ENCODE measurements at places on chromosomes 11 and 22.
A peak's percentile ranks its signal among the peaks of the same experiment; 100 is the strongest.

DNA sequence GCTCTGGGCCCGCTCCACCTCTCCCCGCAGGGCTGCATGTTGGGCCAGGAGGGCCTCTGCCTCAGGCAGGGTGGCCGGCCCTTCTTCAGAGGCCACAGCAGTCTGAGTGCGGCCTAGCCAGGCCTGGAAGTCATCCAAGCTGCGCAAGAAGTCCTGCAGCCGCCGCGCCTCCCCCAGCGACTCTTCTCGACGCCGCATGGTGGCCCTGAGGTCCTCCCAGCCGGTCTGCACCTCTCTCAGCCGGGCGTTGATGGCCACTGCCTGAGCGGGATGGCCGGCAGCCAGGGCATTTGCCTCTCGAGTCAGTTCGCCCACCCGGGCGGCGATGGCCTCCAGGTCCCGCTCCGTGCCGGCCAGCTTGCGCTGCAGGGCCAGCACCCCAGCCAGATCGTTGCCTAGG is 23.1 kb upstream of the RBM4B start:
- DNase-seq, result no peak

DNA sequence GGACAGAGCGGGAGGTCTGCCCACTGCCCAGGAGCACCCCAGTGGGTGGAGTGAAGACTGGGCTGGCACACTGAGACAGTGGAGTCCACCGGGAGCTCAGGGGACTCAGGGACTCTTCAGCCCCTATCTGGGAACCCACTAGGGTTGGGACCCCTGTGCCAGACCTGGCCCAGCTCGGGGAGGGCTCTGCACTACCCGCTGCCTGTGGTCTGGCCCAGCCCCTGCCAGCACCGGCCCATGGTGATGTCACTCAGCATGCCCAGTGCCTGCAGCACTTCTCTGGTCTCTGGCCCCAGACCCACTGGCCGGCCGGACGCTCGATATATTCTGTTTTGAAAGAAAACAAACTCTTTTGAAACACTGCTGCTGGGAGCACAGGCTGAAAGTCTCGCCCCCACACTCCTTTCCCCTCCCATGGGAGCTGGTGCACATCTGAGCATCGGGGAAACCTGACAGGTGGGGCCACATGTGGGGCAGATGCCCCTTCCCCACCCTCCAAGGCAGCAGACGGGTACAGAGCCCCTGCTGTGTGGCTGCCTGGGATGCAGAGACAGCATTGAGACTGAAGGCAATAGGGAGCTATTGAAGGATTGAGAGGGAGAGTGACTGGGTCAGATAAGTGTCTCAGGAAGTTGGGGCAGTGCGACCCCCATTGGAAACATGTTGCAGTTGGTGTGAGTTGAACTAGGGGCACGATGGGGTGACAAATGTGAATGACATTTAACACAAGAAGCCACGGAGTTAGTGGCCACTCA is 62.9 kb downstream of the MYEOV start:
- DNase-seq, result no peak

DNA sequence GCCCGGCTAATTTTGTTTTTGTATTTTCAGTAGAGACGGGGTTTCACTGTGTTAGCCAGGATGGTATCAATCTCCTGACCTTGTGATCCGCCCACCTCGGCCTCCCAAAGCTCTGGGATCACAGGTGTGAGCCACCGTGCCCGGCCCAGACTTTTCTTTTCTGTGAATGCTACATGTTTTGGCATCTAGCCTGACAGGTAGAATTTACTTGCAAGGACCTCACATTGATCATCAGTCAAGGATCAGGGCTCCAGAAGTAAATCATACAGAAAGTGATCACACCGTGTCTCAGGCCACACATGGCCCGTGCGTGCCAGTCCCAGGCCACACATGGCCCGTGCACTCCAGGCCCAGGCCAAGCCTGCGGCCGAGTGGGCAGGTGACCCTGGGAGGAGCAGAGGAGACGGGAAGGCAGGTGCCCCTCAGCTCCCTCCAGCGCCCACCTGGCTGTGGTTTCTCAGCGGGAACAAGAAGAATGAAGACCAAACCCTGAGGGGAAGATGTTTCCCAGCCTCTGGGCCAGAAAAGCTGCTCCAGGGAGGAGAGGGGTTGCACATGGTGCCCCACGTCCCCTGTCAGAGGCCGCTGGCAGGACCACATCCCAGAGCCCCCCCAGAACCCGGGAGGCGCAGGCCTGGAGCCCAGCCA is 76.2 kb downstream of the BRD1 start:
- no peak for DNase-seq

- DNase-seq, result no peak
These were observed 419.3 kb upstream of the FAT3 start for GRCh38 chr11:91805293-91805692.

DNA sequence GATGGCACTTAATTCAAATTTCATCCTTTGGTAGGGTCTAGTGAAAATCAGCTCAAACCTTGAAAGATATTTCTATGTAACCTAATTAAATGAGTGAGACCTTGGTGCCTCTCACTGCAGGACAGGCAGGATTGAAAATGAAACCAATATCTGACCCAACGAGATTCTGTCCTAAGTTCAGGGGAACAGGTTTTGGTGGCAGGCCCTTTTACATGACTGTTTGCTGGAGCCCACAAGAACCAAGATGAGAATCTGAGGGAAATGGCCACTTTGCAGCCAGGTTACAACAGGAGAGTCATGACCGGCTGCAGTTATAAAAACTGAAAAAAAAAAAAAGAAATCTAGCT is 130.2 kb downstream of the TRIM44 start:
- no peak for DNase-seq

DNA sequence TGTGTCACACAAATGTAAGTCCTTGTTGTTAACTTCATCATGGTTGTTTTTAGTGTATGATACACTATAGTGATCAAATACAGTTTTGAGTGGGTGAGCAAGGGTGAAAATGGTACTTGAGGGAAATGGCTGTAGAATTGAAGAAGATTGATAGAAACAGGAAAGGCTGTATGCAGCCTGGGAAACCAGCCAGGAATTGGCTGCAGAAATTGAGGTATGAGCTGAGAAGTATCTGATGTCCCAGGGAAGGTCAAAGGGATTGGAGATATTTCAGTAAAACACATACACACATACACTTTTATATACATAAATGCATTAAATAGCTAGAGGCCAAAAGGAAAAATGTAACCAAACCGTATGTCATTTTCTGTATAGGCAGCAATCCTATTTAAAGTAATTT is 13.1 kb upstream of the YAP1 start:
- no peak for DNase-seq

DNA sequence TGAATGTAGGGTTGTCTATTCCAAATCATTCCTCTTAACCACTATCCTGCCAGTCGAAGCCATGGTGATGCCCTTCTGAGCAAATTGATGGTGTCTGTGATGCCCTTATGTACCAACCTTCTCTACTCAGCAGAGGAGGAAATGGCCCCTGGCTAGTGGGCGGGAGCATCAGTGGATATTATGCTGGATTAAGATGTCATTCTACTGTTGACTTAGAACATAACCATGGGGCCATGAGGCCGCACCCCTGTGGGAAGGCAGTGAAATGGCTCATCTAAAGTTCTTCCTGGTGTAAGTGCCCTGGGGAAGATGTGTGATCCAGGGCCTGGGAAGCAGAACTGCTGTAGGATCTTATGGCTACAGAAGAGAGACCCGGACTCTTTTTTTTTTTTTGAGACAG is 20.7 kb upstream of the P2RY2 start:
- DNase-seq, result no peak

DNA sequence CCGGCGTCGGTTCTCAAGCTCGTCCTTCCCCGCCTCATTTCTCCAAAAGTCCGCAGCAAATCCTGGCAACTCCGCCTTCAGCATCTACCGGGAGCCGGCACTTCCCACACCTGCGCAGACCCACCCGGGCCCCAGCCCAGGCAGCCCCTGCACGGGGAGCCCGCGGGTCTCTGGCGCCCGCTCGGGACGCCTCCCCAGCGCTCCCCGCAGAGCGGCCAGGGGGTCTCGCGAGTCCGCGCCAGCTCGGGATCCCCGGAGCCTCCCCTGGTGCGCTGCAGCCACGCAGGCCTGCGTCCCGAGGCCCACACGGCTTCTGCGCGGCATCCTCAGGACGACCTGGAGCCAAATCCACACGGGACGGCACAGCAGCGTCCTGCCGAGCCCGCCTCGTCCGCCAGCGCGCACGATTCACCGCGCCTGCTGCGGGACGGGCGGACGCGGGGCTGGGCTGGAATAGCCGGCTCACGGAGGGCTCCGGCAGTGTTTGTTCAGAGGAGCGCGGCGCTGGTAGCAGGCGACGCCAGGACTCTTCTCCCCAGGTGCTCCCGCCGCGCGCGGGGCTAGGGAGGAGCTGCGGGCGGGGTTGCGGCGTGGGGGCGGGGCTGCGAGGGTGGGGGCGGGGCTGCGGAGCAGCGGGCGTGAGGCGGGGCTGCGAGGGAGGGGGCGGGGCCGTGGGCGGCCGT is 816 bp upstream of the PHRF1 start:
- no peak for DNase-seq

- no peak for DNase-seq
These were observed 24.3 kb upstream of the PPFIA1 start for GRCh38 chr11:70246196-70246595.

- no peak for DNase-seq
These were observed 45.0 kb upstream of the CRYBB3 start for GRCh38 chr22:25154667-25154999.

- DNase-seq, result no peak
These were observed 106.8 kb downstream of the KIRREL3 start for GRCh38 chr11:126893796-126894195.

DNA sequence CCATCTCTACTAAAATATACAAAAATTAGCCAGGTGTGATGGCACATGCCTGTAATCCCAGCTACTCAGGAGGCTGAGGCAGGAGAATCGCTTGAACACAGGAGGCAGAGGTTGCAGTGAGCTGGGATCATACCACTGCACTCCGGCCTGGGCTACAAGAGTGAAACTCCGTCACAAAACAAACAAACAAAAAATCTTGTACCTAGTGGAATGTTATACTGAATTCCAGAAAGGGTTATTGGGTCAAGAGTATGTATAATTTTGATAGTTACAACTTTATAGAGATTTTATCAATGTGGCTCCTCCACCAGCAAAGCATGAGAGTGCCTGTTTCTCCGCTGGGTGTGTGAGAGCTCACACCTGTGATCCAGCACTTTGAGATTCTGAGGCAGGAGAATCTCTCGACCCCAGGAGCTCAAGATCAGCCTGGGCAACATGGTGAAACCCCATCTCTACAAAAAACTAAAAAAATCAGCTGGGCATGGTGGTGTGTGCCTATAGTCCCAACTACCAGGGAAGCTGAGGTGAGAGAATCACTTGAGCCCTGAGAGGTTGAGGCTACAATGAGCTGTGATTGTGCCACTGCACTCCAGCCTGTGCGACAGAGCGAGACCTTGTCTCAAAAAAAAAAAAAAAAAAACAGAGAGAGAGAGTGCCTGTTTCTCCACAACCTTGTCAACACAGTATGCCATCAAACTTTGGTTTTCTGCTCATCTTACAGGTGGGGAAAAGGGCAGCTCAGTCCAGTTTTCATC is 12.7 kb upstream of the FOLR1 start:
- DNase-seq, result no peak

GRCh38 chr11:726278-727220 is 20.5 kb downstream of the EPS8L2 start:
- no peak for DNase-seq

DNA sequence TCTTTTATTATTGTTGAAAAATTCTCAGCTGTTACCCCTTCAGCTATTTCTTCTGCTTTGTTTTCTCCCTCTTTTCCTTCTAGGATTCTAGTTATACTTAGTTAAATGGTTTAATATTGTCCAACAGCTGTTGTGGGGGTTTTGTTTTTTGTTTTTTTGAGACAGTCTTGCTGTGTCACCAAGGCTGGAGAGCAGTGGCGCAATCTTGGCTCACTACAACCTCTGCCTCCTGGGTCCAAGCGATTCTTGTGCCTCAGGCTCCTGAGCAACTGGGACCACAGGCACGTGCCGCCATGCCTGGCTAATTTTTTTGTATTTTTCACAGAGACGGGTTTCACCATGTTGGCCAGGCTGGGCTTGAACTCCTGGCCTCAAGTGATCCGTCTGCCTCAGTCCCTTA is 12.7 kb downstream of the SDHAF2 start:
- no peak for DNase-seq

DNA sequence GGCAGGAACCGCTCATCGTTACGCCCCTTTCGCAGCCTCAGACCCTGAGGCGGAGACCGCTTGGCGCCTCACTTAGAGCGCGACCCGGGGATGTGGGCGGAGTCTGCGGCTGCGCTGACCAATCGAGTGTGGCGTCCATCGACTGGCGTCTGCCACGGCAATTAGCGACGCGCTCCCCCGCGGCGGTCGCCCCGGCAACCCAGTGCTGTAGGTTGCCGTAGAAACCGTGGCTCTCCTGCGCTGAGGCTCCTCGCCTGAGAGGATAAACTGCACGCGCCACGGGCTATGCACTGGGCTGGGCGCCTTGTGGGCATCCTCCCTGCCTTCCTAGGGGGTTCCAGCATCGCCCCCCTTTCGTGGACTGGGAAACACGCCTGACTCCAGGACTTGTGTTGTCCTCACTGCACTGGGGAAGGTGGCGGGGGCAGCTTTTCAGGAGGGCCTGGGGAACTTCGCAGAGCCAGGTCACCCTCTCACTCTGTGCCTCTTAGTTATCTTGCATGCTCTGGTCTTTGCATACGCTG is 701 bp upstream of the P2RX6 start:
- peak; percentile 75 for DNase-seq

GRCh38 chr11:45806072-45806933 is 1.4 kb downstream of the SLC35C1 start:
- DNase-seq, result no peak

GRCh38 chr11:80831374-80831773 is 1390.5 kb upstream of the TENM4 start:
- no peak for DNase-seq

DNA sequence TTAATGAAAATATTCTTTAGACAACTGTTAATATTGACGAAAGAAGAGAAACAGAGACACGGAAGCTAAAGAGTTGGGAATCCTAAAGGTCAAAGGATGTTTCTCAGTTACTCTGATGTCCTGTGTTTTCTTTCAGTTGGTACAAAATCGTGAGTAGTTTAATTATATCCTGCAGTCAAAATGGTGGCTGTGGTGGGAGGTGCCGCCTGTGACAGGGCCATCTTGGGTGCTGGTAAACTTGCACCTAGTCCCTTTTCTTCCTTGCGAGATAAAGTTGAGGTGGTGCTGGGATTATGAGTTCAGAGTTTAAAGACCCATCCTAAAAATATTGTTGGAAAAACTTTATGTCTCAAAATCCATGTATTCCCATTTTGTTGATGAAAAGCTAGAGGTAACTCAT is 2.2 kb downstream of the CECR2 start:
- no peak for DNase-seq

Measured in stimulated activated CD4-positive, alpha-beta T cell treated with anti-CD3 and anti-CD28 coated beads, Interleukin-12 subunit alpha, Interleukin-12 subunit beta, amount 100 ng/mL, for 48 hours (primary cell).